ENCODE measurements at places on chromosomes 4 and X.
A peak's percentile ranks its signal among the peaks of the same experiment; 100 is the strongest.

GRCh38 chr4:56007154-56007553 lies 58.4 kb downstream of the CEP135 start:
- DNase-seq = no peak

- DNase-seq = no peak
Observed at GRCh38 chr4:107276052-107276451, 239.9 kb upstream of the DKK2 start.

- no peak for DNase-seq
Observed at GRCh38 chrX:118286066-118286762, 59.7 kb upstream of the WDR44 start.

DNA sequence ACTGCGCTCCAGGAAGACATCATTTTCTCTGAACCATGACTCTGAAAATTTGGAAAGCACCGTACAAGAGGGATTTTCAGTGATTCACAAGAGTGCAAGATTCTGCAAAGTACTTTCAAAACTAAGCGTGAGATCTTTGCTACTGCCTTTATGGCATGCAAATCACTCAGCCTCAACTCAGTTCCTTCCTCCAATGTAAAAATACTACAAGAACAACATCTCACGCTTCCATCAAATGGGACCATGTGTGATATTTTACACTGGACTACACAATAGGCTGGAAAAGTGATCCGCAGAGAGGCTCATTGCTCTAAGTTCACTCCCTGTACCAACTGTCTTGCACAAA lies 674 bp upstream of the IL15 start:
- no peak for DNase-seq

- no peak for DNase-seq
Observed at GRCh38 chr4:56607926-56608325, 73.2 kb downstream of the HOPX start.

DNA sequence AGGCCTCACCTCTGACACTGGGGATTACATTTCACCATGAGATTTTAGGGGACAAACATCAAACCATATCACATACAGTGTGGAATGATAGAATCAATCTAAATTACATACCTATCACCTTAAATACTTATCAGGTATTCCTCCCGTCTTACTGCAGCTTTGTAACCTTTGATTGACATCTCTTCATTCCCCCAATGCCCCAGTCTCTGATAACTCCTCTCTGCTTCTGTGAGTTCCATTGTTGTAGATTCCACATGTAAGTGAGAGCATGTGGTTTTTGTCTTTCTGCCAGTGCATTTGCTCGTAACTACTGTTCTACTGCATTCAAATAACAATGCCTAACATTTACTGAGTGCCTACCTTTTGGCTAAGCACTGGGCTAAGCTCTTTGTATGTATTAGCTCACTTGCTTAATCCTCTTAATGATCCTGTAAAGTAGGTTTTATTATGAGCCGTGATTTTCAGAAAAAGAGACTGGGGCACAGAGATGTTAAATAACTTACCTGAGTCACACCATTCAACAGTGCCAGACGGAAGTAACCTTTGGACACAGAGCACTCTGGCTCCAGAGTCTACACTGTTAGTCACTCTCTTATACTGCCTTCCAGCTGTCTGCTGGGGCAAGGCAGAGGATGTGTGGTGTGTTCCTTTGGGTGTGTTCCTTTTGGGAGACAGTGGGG lies 63.7 kb upstream of the ESX1 start:
- DNase-seq = no peak

GRCh38 chr4:3340700-3341083 lies 47.9 kb downstream of the RGS12 start:
- DNase-seq = no peak

GRCh38 chr4:76055016-76055415 lies 19.1 kb upstream of the CXCL11 start:
- DNase-seq = no peak

DNA sequence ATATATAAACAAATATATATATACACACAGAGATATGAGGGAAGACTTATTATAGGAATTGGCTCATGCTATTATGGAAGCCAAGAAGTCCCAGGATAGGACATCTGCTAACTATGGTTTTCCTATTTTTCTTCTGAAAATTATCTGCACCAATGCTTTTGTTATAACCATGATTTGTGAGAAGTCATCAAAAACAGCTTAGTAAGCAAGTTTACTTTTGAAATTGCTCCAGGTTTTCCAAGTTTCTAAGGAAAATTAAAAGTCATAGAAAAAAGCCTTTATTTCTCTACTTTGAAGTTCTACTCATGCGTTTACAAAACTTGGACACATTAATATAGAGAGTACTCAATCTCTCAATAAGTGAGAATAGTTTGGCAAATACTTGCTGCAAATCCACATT lies 213.1 kb downstream of the TRAM1L1 start:
- no peak for DNase-seq

- DNase-seq = no peak
Observed at GRCh38 chr4:140688711-140689598, 67.2 kb downstream of the TBC1D9 start.

DNA sequence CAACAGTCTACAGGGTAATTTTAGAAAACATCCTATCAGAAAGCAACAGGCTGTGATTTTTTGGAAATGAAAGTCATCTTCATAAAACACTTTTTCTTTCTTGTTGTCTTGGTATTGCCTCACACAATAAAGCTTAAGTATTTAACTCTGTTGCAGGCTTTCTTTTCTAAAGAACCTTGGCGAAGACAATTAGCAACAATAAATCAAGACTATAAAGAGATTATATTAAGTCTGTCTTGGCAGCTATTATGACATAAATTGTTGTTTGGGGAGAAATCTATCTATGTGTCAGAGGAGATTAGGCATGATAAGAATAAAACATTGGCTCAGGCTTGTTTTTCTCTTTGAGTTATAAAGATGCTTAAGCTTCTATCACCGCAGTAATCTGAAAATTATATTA lies 1774.8 kb downstream of the ARAP2 start:
- no peak for DNase-seq

GRCh38 chrX:101803451-101803850 lies 128.4 kb downstream of the ZMAT1 start:
- peak; percentile 8 for DNase-seq

- peak; percentile 33 for DNase-seq
Observed at GRCh38 chrX:65668377-65669310, 1.2 kb downstream of the MSN start.

DNA sequence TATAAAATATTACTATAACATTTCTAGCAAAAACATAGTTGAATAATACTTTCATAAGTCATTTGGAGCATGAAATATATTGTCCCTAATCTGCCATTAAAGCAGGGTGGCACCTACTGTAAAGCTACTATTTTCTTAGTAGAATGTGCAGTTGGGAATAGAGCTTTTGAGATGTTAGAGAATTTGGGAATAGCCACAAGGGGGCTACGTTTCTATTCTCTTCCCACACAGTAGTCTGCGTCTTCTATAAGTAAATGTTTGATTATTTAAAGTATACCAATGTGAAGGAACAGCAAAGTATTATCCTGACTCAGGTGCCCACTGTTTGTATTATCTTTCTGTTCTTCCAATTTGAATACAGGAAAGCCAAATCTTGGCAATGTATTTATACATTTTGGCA lies 323.2 kb upstream of the GIMD1 start:
- DNase-seq = no peak

- DNase-seq = no peak
Observed at GRCh38 chrX:139448996-139449395, 81.5 kb upstream of the F9 start.

GRCh38 chrX:74420196-74421035 lies 877 bp upstream of the SLC16A2 start:
- no peak for DNase-seq

GRCh38 chr4:168480931-168481611 lies 779 bp upstream of the DDX60L start:
- DNase-seq = peak; percentile 46

GRCh38 chr4:182405087-182405486 lies 161.9 kb downstream of the TENM3 start:
- DNase-seq = no peak

DNA sequence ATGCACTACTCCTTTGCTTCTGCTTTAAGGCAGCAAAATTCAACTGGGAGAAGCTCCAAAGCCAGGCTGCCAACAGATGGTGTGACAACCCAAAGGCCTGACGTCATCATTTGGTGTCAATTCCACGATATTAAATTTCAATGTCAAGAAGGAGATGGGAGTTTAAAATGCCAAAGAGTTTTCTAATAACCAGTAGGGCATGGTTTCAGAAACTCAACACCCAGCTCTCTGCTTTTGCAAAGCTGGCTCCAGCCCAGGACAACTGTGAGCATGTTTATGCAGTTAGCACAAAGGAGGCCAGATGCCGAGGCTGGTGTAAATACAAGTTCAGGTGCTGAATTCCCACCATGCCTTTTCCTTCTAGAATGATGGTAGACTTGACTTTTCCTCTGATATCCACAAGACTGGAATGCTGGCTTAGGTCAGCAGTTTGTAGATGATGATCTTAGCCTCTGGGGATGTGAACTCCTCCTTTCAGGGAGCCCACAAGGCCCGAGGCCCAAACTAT lies 67.3 kb downstream of the AFAP1 start:
- DNase-seq = no peak

- DNase-seq = no peak
Observed at GRCh38 chr4:40232610-40233009, 35.8 kb downstream of the RHOH start.

GRCh38 chrX:54640736-54641135 lies 110.7 kb downstream of the GNL3L start:
- DNase-seq = no peak

DNA sequence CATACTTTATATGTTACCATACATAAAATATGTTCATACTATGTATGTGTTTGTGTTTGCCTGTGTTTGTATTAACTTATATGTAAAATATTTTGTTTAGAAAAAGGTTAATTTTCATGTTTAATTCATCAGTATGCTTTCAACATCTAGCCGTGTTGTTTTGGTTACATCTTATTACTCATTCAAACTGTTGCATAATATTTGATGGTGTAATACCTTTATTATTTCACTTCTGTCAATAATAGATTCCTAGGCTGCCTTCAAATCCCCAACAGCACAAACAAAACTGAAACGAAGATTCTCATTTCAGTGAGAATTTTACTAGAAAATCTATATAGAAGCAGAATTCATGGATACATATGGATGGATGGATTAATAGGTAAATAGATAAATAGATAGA lies 462.3 kb upstream of the ADGRL3 start:
- no peak for DNase-seq

- no peak for DNase-seq
Observed at GRCh38 chrX:153727123-153727931, 2.7 kb downstream of the ABCD1 start.

GRCh38 chrX:5958523-5958922 lies 270.1 kb downstream of the NLGN4X start:
- DNase-seq = no peak

DNA sequence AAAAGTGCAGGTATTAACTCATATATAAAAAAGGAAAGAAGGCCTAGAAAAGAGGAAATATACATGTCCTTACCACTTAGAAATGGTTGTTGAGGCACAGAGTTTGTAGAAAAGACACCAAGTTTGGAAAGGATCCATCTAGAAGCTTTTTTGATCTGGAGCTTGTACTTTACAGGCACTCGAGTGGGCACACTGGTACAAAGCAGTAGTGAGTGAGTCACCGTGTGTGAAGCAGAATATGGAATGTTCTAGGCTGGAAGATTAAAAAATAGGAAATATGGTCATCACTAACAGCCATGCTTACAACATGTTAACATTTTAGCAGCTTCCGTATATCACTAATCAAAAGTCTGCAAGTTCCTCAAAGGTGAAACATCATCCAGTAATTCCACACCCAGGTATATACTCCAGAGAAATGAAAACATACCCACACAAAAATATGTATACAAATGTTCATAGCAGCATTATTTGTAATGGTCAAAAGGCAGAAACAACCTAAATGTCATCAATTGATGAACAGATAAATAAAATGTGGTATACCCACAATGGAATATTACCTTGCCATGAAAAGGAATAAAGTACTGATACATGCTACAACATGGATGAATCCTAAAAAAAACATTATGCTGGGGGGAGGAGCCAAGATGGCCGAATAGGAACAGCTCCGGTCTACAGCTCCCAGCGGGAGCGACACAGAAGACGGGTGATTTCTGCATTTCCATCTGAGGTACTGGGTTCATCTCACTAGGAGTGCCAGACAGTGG lies 69.5 kb downstream of the FRYL start:
- DNase-seq = no peak

- DNase-seq = no peak
Observed at GRCh38 chr4:78799551-78800495, 23.7 kb downstream of the BMP2K start.

- DNase-seq = no peak
Observed at GRCh38 chr4:155687380-155687982, 20.8 kb downstream of the GUCY1A1 start.

GRCh38 chr4:41532336-41532735 lies 5.6 kb upstream of the LIMCH1 start:
- no peak for DNase-seq

GRCh38 chrX:134761788-134762187 lies 103.5 kb upstream of the PLAC1 start:
- no peak for DNase-seq

GRCh38 chr4:10030972-10031667 lies 9.8 kb upstream of the SLC2A9 start:
- no peak for DNase-seq

DNA sequence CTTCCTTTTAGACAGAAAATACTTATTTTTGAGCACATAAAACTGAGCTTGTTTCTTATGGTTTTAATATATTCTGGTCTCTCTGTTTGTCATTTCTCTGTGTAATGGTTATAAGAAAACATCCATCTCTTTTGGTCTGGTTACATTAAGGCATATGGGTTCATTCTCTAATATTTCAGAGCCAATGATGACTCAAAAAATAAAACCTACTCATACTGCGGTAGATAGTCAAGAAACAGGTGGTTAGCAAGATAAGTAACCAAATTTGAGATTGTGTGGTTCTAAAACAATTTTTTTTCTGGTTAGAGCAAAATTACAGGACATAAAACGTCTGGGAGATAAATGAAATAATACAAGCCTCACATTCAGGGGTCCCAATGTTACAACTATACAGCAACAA lies 654.5 kb downstream of the STIM2 start:
- DNase-seq = no peak

GRCh38 chr4:112288455-112288854 lies 2.8 kb upstream of the TIFA start:
- no peak for DNase-seq

DNA sequence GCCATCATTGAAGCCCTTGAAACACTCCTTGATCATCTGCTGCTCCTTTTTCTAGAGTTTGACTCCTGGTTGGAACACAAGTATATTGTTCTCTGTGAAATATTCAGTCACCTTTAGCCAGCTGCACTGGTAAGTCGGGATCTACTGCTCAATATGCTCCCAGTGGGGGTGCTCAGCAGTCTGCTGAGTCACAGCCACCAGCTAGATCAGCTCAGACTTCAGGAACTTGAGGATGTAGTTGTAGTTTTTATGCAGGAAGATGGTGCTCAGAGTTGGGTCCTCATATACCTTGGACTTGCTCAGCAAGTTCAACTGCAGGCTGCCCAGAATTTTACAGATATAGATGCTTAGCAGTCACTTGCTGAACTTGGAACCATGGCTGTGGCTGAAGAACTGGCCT lies 202.5 kb upstream of the RPL34 start:
- no peak for DNase-seq

- no peak for DNase-seq
Observed at GRCh38 chrX:67787196-67787595, 243.4 kb downstream of the AR start.

All from effector memory CD8-positive, alpha-beta T cell (primary cell).